ENCODE measurements at places on chromosomes 2 and 18.
A peak's percentile ranks its signal among the peaks of the same experiment; 100 is the strongest.

GRCh38 chr18:54183390-54183789 is 41.1 kb downstream of the MBD2 start:
- DNase-seq = no peak

GRCh38 chr2:239882331-239882732 is 142.8 kb downstream of the NDUFA10 start:
- peak; percentile 12 for DNase-seq

GRCh38 chr2:108061439-108062042 is 75.2 kb downstream of the SLC5A7 start:
- no peak for DNase-seq

GRCh38 chr2:42185220-42185921 is 16.2 kb downstream of the EML4 start:
- DNase-seq = no peak

- no peak for DNase-seq
Observed at GRCh38 chr2:120715941-120716340, 19.7 kb upstream of the GLI2 start.

- DNase-seq = no peak
Observed at GRCh38 chr2:109558076-109558882, 55.5 kb downstream of the SEPTIN10 start.
